ENCODE measurements at places on chromosomes 5 and 9.

DNA sequence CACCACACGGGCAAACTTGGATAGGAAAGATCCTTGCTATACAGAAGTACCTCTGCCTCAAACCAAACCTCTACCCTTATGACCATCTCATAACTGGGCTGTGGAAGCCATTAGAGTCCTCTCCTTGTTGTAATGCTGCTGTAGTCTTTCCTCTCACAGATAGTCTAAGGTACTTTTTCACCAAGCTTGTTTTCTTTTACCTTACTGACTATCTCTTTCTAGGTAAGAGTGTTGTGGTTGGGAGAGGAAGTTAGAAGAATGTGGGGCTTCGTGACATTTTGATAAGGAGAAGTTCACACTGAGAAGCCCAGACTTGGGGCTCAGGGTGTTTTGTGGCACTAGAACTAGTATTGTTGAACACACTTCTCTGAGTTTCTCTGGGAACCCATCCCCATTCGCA, 8.9 kb downstream of the CFAP95 start:
- no peak for DNase-seq

DNA sequence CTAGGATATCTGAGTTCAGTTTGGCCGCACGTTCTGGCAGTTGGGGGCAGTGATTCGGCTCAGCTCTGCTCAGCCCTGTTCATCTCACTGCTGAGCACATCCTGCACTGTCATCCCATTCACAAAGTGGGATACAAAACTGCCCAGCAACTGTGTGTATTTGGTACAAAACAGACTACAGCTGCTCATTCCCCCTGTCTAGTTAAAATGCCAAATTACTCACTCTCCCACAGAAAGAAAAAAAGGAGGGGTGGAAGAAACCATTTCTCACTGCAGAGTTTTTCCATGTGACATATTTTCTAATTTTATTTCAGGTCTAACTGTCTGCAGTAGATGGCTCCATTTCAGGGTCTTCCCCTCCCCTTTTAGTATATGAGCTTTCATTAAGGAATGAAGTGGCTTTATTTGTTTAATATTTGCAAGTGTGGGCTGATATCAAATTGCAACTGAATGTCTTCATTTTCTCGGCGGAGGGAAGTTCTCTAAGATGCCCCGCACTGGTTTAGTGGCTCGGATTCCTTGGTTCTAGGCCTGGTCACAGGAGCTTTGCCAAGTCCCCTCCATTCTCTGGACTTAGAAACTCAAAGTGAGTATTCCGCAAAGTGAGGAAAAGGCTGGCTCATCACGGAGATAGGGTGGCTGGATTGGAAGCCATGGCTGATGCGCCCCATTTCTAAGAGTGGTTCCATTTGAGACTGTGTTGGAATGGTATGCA, 14.7 kb downstream of the COL15A1 start:
- DNase-seq: peak; percentile 90

GRCh38 chr9:73011956-73012355, 59.1 kb upstream of the ALDH1A1 start:
- no peak for DNase-seq

GRCh38 chr5:35242702-35243258, 12.5 kb upstream of the PRLR start:
- DNase-seq: no peak

DNA sequence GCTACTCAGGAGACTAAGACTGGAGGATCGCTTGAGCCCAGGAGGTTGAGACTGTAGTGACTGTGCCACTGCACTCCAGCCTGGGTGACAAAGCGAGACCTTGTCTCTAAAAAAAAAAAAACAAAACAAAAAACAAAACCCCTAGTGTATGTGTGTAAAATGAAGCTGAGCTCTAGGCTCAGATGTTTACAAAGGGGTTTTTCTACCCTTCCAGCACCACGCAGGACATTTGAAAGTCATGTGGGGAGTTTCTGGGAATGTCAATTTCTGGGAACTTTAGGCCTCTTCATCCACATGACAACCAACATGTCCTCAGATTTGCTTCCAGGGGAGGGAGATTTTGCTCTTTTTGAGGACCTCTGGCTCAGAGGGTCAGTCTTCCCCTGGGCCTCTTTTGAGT, 42.4 kb upstream of the AIF1L start:
- no peak for DNase-seq

DNA sequence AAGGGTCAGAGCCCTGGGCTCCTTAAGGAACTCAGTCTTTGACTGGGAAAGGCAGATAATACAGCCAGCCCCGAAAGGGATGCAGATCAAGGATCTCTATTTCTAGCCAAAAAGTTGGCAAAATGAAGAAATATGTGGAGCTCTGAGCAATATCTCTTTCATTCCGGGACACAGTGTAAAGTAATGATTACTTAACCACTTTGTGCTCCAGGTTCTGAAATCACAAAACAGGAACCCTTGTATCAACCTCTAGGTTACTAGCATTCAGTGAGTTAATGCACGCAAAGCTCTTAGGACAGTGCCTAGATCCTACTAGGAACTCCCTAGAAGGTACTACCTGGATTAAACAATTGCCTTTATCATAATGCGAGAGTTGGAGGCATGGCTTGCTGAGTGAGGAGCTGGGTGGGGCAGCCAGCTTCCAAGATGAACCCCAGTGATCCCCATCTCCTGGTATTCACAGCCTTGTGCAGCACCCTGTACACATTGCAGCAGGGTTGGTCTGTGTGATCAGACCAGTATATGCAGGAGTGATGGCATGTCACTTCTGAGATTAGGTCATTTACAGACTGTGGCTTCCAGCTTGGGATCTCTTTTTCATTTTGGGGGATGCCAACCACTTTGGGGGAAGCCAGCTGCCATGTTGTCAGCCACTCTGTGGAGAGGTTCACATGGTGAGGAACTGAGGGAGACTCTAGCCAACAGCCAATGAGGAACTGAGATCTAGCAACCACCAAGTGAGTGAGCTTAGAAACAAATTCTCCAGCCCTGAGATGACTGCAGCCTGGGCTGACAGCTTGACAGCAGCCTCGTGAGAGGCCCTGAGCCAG, 103.1 kb upstream of the SLC44A1 start:
- no peak for DNase-seq

GRCh38 chr5:74919487-74919886, 53.3 kb upstream of the FAM169A start:
- DNase-seq: no peak

- no peak for DNase-seq
These were observed 133.1 kb upstream of the FBXL7 start for GRCh38 chr5:15366676-15367391.

DNA sequence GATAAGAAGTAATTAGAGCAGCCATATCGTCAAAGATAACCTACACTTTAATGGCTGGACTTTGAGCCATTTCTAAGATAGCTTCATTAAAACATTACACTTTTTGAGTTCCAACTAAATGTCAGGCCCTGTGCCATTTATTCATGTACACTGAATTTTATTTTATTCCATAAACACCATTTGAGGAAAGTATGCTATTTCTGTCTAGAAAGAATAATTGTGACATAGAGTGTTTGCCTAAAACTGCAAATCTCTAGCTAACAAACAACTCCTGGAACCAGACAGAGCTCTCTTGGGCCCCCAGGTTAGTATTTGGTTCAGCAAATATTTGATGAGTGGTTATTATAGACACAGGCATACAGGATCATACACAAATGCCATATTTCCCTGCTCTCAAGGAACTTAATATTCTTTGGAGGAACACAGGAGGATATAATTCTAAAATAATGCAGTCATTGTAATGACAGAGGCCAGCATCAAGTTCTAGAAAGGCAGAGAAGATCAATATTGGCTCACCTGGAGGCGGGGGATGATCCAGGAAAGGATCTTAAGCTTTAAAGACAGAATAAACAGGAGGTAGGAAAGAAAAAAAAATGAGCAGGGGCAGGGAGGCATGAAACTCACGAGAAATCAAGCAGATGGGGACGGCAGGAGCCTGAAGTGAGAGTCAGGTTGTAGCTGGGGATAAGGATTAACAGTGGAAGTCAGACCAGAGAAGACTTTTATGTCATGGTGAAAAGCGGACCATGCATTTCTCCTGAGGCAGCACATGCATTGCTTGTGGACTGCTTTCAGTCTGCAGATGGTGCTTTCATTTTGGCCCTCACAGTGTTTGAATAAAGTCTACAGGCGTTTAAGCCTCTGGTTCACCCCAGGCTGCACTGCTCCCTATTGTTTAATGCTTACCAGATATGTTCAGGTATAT, 127.7 kb downstream of the GCNT1 start:
- no peak for DNase-seq

DNA sequence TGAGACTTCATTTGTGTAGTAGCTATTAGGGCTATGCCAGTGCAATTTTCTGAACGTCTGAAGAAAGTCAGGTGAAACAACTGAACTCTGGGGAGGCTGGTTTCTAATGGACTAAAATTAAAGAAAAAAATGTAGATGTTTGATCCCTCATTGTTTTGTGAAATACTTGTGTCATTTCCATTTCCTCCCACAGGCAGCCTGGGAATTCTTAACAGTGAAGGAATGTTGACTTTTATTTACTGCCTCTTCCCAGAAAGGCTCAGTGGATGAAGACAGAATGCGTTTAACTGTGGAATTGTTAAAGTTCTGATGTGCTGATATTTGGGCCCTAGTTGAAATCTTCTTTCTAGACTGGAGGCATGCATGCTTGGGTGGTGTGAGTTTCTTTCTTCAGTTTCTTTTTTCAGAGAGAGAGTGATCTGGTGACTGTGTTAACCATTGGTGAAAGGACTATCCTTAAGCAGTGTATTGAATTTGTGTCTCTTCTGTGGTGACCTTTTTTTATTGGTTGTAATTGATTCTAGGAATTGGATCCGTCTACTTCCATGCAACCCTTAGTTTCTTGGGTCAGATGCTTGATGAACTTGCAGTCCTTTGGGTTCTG, 15.5 kb downstream of the ACER2 start:
- DNase-seq: no peak

DNA sequence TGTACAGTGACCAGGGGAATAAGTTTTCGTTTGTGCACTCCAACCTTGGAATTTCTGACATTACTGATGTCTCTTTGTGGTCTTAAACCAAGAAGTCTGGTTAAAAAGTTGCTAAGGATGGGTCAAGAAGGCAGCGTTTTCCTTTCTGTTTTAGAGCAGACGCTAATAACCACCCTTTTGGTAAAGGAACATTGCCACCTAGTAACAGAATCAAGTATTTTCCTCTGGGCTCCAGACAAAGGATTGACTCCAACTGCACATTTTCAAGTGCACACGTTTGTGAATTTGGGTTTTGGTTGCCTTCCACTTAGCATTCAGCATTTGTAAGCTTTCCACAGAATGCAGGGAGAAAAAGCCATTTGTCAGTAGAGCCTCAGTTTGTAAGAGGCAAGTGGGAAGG, 22.2 kb upstream of the CEP78 start:
- DNase-seq: no peak

DNA sequence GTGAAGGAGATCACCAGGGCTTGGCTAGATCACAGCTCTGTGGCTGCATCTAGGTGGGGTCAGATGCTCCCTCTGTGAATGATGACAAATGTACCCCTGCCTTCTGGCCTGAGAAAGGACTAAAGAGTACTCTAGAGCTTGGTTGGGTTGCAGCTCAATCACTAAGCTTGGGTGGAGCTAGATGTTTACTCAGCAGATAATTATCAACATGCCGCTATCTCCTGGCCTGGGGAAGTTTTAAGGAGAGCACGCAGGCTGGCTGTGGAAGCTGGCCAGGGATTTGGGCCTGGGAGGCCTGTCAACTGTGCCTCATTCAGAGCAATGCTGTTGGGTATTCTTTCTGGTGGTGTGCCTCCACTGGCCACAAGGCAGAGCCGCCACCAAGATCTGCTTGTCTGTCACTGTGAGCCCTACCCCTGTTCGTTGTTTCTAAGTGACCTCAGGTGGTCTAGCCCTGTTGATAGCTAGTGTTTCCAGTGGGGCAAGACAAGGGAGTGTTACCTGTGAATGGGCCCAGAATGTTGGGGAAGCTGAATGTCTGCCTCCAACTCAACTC, 181.7 kb downstream of the ADGRV1 start:
- no peak for DNase-seq

- DNase-seq: no peak
These were observed 231.3 kb upstream of the SLC30A5 start for GRCh38 chr5:68862560-68862959.

DNA sequence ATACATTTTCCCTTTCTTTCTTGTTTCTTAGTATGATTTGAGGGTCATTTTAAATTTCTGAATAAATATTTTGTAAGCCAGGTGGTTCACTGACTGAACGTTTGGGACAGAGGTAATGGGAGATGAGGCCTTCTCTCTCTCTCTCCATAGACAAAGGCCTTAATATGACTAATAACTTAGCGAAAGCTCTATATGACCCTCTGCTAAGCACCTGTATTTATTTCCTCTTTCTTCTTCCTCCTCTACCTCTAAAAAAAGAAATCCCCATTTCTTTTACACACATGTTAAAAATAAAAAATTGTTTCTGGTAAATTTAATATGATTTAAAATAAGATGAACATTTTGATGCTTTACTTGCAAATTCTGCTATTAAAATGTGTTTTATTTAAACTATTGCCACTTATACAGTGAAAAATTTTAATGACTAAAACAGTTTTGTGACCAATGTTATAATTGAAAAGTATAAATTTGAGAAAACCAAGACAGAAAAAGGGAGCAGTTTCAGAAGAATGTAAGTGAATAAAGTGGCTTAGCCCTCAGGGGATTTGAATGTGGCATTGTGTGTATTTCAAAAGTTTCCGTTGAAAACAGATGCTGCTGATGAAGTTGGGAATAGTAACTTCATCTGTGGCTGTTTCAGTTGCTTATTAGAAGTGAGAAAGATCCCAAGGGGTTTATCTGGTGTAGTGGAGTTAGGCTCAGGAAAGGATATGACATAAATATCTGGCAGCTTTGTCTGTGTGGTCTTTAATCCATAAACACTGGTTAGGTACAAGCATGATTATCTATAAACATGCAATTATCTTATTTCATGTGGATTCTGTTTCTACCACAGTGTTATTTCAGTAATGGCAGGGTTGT, 128.6 kb upstream of the GRHPR start:
- DNase-seq: peak; percentile 27

GRCh38 chr9:81083067-81083466, 606.3 kb downstream of the TLE1 start:
- DNase-seq: no peak

DNA sequence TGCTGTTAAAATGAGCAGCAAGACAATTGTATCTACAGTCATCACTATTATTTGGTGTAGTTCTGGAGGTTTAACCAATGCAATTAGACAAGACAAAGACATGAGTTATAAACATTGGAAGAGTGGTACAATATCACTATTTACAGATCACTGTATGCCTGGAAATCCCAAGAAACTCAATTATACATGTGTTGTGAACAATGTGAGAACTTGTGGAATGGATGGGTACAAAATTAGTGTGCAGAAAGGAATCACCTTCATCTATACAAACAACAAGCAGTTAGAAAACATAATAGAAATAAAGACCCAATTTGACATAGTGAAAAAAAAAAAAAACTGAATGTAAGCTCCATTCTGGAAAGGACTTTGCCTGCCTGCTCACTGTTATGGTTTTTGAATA, 12.4 kb upstream of the CCDC112 start:
- DNase-seq: no peak

GRCh38 chr9:69120380-69121154, 53.5 kb upstream of the TJP2 start:
- no peak for DNase-seq

Measured in fibroblast of skin of left quadriceps (primary cell).